ENCODE measurements at places on chromosomes 7 and 10.

DNA sequence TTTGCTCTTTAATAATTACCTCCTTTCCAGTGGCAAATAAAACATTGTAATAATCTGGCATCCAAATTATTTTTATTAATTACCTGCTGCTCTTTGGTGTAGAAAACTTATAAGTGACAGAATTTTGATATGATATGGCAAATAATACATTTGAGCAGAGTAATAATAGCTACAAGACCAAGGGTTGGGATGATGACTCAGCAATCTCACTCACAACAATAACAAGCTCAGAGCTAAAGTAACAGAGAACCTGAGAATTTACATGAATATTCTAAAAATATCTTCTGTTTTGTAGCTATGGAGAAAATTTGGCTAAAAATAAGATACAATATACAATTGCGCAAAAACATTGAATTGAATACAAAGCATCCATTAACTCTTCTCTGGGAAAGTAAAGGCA lies 480.8 kb upstream of the COBL start:
- DNase-seq = no peak

- DNase-seq = no peak
Measured at GRCh38 chr7:138749960-138750359, 47.8 kb upstream of the TMEM213 start.

DNA sequence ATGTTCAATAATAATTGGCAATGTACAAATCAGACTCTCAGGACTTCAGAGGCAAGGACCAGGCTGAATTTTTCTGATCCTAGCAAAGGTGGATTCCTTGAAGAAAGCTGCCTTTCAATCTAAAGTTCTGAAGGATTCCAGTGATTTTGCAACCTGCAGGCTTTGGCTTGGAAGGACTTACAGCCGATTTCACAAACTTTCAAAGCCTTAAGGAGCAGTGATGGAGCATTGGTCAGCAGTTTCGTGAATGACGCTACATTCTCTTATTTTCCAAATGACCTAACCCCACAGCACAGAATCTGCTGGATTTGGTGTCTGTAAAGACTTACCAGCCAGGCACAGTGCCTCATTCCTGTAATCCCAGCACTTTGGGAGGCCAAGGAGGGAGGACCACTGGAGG lies 167.5 kb downstream of the ARHGAP12 start:
- DNase-seq = no peak

DNA sequence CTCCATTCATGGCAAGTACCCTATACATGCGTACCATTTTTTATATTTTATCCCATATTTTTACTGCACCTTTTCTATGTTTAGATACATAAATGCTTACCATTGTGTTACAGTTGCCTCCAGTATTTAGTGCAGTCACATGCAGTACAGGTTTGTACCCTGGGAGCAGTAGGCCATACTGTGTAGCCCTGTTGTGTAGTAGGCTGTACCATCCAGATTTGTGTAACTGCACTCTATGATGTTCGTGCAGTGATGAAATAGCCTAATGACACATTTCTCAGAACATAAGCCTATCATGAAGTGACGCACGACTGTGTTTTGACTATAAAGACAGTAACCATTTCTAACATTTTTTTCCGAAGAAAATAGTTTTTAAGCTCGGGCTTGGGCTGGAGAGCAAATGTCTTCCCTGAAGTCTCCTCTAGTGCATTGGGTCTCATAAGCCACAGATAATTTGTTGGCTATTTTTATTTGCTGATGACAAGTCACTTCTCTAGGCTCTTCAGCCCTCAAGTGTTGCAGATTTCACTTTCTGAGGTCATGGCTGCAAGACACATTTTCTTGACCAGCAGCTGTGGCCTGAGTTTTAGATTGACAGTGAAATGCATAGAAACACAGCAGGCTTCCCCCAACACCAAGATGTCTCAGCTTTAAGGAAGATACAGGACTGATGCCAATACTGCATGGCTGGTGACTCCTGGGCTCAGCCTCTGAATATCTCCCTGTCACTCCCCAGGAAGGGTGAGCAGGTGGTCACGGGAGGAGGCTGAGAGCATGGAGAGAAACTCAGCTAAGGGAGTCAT lies 26.9 kb downstream of the EPDR1 start:
- DNase-seq = no peak

DNA sequence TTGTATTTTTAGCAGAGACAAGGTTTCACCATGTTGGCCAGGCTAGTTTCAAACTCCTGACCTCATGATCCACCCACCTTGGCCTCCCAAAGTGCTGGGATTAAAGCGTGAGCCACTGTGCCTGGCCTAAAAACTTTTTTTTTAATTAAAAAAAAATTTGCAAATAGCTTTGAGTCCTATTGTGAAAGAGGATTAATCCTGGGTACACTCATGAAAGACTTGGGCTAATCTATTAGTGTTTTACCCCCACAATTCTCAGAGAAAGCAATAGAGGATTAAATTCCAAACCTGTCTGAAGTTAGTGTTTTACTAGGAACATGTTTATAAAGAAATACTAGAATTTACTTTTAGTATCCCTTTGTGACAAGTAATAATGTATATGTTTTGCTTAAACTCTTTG lies 76.9 kb upstream of the ITGB1 start:
- no peak for DNase-seq

- no peak for DNase-seq
Measured at GRCh38 chr10:96238646-96239623, 32.4 kb downstream of the BLNK start.

DNA sequence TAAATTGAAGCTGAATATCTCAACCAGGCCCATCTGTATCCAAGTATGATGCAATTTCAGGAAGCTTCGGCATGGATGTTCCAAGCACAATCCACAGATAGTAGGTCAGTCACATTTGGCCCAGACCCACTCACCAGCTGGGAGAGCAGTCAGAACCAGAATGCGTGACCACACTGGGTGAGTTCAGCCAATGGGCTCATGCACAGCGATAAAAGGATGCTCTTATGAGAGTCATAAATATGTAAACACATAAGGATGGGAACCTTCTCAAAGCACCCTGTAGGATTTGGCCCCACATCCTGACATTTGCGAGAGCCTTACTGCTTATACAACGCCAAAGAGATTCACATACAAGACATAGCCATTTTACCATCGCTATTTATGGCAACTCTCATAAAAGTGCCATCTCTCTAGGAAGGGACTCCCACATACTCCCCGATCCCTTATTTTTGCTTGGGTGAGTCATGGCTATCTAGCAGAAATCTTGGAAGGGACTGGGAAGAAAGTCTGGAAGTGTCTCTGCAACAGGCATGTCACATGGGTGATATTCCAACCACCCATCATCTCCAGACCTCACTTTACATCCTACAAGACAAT lies 3.0 kb downstream of the AFAP1L2 start:
- DNase-seq = peak; percentile 78

GRCh38 chr10:77106676-77107075 lies 530.9 kb downstream of the KCNMA1 start:
- no peak for DNase-seq

GRCh38 chr7:23472956-23473843 lies 2.9 kb upstream of the IGF2BP3 start:
- DNase-seq = no peak

GRCh38 chr10:64014281-64014680 lies 493.1 kb downstream of the REEP3 start:
- no peak for DNase-seq

GRCh38 chr10:119415536-119416503 lies 126.7 kb downstream of the RGS10 start:
- no peak for DNase-seq

DNA sequence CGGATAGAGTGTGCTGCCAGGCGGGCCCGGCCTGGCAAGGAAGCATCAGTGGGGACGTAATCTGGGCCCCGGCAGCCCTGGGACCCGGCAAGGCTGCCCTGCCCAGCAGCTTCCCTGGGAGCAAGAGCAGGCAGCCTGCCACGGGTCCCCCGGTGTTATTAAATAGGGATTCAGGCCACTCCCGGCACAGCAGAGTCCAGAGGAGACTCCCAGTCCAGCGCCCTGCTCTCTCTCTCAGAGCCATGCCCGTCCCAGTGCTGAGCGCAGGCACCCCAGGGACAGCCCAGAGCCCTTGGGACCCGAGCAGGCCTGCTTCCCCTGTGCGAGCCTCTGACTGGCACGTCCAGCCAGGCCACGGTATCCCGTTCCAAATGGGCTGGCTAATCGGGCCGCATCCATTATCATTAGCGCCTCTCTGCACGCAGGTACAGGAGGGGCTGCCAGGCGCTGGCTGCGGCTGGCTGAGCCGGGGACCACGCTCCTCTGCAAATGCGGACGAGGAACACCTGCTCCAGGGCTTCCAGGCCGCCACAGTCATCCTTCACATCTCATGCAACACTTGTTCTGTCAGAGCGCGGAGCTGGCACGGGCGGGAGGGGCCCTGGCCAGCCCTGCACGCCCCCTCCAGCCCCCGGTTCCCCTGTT lies 344.2 kb upstream of the MKI67 start:
- no peak for DNase-seq

GRCh38 chr7:136403591-136403990 lies 426.4 kb upstream of the MTPN start:
- no peak for DNase-seq

- DNase-seq = no peak
Measured at GRCh38 chr7:47143339-47143738, 438.6 kb downstream of the TNS3 start.

GRCh38 chr10:122251459-122252255 lies 19.4 kb upstream of the BTBD16 start:
- no peak for DNase-seq

DNA sequence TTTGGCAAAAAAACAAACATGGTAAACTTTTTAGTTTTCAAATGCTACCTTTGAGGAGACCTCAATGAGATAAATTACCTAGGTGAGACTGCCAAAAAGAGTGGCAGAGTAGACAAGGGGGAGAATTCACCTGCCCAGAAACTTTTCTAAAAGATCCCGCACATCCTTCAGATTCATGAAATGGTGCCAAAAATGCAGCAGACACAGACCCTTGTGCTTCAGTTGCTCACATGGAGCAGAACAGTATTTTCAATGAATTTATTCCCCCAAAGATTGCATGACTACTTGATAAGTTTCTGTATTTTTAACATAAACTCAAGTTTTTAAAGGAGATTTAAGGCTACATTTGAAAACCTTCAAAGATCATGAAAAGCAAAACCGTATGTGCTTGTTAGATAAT lies 270.0 kb downstream of the TRIL start:
- DNase-seq = no peak

DNA sequence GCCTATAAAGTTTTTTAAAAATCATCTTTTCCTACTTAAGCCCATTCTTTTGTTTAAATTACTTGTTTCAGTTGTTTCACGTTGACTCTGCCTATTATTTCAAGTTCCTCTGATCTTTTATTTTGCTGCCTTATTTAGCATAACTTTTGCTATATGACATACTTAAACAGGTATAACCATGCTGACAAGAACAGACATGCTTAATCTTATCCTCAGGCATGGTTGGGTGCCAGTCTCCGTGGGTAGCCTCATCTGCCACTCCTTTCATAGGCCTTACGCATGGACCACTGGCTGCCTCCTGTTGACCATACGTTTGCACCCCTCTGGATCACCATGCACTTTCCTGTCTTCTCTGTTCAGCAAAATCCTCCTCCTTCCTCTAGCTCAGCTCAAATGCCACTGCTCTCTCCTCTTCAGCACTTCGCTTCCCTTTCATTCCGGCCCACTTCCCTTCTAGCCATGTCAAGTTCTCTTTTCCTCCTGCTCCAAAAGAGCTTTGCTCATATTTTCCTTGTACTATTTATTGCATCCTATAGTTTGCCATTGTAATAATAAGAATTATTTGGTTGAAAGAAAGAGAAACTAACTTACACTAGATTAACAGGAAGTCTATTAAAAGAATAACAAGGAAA lies 10.0 kb upstream of the TSPAN33 start:
- DNase-seq = no peak

DNA sequence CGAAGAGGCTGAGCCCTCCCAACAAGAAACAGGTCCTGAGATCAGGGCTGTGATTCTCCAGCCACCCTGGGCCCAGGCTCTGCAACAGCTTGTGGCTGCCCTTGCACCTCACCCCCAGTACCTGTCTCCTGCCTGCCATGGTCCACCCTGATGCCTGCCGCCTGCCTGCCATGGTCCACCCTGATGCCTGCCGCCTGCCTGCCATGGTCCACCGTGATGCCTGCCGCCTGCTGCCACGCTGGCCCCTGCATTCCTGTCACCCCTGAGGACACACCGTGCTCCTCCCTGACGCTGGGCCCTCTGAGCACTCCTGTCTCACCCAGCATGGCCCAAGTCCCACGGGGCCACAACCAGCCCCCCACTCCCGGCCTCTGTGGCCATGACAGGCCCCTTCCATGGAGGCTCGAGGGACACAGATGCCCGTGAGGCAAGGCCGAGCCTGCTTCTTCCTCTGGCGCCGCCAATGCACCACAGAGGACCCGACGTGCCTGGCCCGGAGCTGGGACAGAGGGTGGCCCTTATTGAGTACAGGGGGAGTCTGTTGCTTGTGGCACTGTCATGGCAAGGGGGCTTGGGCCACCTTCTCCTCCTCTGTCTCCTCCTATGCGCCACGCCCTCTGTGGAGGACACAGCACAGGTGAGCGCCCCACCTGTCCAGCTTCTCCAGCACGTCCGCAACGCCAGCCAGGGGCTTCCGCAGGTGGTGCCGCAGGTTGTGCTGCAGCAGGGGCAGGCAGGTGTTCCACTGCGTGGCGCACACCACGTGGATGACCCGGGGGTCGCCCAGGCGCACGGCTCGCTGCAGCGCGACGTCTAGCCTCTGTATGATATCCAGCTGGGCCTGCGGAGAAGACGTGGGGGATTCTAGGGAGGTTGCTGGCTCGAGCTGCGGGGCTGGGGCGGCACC lies 18.1 kb downstream of the CFAP46 start:
- DNase-seq = no peak

DNA sequence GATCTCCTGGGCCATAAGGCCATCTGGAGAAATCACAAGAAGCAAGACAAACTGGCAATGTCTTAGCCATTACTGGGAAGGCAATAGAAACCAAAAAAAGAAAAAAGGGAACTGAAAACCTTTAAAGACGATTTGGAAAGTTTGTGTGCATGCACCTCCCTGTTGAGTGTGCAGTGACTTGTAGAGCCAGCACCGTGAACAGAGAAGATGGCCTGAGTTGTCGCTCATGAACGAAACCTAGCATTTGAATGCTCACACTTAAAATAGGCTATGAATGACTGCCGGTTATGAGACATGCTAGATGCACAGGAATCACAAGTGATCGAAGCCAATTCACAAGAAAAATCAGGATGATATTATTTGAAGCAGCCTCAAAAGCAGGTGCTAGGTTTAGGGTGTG lies 151.3 kb upstream of the ADO start:
- no peak for DNase-seq
